Tibial nerve (tissue), 4 donors: ENCODE measurements at places on chromosomes 2 and 18. TPM values are rescaled to one million over a fixed set of nuclear protein-coding genes. Genes with fewer than 3 reads are reported as not detected.

MC4R gene
- not detected for total RNA-seq

RAB6D gene
- not detected for total RNA-seq

DNA sequence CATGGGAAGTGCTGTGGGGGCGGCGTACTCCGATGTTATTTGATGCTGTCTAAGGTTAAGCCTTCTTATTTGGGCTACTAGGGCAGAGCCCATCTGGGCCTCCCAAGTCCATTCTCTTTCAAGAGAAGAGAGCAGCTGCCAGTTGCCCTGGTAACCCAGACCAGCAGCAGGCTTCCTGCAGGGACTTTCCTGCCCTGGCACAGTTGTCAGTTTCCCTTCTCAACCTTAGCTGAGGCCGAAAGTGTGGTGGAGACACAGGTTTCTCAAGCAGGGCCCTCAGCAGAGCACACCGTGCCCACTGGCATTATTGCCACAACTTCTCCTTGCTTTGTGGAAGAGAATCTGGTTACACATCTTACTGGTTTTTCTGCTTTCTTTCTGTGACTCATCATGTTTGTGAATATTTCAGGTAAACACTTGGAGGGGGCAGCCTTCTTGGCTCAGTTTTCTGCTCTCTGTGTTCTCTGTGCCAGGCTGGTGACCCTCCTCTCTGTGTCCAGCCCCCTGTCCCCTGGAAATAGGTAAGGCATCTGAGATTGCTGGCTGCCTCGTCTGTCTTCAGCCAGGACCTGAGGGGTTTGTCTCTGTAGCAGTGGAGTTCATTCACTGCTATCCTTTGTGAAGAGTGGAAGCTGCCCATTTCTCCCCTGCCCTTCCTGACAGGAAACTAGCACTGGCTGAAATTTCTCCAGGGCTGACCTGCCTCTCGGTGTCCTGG, 111.0 kb downstream of the B3GNT2 start:
- no peak for DNase-seq

DNA sequence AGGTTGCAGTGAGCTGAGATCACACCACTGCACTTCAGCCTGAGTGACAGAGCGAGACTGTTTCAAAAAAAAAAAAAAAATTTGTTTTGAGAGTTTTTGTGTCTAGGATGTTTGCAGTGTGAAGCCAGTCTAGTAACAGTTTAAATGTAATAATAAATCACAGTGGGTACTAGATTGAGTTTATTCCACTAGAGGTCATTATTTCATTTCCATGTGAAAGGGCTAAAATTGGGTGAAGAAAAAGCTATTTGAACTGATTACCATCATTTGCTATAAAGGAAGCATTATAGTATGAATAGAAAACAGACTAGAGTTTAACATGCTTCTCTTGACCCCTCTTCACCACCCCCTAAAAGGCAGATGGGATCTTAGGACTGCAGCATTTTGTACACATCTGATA, 20.3 kb downstream of the SNRPD1 start:
- no peak for DNase-seq

DNA sequence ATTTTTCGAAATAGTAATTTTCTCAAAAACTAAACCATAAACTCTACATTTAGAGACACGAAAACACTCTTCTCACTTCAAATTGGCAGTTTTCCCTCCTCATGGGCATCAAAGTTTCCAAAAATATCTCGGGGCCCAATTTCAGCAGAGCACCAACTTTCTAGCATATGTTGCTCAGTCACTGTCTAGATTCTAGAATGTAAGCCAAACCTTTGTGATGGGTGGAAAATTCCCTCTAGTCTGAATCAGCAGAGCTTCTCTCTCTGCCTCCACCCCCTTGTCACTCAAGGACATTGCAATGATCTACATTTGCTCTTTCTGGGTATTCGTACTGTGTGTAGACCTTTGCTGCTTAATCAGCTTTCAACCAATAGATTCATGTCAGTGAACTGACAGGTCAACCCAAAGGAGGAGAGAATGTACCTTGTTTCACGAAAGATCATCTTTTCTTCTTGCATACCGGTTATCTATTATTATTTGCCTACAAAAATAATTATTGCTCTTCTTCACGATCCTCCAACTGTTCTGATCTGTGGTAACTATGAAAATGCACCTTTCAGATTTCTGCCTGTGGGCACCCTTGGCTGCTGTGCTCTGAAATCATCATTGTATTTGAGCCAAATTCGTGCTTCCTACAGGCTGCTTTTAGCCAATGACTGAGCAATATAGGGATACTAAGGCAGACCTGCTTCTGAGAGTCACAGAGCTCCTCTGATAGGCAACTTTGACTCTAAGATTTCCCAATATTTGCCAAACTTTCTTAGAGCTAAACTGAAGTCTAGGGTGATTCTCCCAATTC, 38.7 kb upstream of the GLS start:
- DNase-seq, result no peak

GRCh38 chr2:109120166-109120565, 8.8 kb upstream of the SH3RF3 start:
- DNase-seq, result no peak

GRCh38 chr2:207269038-207269437, 103.3 kb upstream of the KLF7 start:
- DNase-seq, result no peak

- DNase-seq, result no peak
Observed at GRCh38 chr18:46893360-46893759, 23.9 kb downstream of the PIAS2 start.
